NCI-H2029 treated with DMSO at 0.1 percent for 48 hours (cell line): ENCODE measurements at places on chromosomes 7 and 10.

GRCh38 chr7:44155191-44156185, 14.4 kb upstream of the MYL7 start:
- DNase-seq = no peak

- DNase-seq = no peak
Measured at GRCh38 chr10:112526139-112526538, 79.1 kb downstream of the VTI1A start.

DNA sequence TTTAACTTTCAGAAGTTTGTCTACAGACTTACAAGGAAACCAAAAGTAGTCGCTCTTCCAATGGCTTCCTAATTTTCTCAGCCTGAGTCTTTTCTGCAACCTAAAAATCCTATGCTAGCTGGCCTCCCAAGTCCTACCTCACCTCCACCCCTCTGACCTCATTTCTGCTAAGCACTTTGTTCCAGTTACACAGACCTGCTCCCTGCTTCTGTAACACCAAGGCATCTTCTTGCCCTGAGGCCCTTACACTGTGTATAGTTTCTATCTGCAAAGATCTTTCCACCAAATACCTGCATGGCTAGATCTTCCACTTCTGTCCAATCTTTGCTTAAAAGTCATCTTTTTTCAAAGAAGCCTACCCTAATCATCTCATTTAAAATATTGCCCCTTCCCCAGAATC, 1.9 kb upstream of the SNX13 start:
- no peak for DNase-seq

DNA sequence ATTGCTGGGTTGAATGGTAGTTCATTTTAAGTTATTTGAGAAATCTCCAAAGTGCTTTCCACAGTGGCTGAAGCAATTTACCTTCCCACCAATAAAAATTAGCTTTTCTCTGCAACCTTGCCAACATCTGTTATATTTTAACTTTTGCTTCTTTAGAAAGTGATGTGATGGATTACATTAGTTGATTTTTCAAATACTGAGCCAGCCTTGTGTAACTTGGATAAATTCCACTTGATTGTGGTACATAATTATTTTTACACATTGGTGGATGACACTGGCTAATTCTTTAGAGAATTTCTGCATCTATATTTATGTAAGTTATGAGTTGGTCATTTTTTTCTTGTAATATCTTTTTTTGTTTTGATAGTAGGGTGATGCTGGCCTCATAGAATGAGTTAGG, 634.1 kb downstream of the GALNT17 start:
- DNase-seq = no peak
